ENCODE measurements at places on chromosomes 7 and 10.
A peak's percentile ranks its signal among the peaks of the same experiment; 100 is the strongest.

DNA sequence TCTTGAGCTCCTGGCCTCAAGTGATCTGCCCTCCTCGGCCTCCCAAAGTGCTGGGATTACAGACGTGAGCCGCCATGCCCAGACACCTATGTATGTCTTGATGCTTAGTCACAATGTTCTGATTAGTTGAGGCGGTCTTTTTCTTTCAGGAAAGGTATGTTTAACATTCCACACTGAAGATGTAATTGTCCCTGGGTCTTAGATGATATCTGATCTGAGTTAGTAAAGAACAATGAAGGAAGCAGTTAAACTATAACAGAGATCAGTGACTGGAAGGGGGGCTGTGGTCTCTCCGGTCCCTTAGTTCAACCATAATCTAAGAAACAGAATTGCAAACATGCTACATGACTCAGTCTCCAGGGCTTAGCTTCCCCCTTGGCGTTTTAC lies 31.5 kb upstream of the SH2D4B start:
- DNase-seq = no peak

GRCh38 chr10:69243817-69244216 lies 23.7 kb downstream of the HKDC1 start:
- no peak for DNase-seq

DNA sequence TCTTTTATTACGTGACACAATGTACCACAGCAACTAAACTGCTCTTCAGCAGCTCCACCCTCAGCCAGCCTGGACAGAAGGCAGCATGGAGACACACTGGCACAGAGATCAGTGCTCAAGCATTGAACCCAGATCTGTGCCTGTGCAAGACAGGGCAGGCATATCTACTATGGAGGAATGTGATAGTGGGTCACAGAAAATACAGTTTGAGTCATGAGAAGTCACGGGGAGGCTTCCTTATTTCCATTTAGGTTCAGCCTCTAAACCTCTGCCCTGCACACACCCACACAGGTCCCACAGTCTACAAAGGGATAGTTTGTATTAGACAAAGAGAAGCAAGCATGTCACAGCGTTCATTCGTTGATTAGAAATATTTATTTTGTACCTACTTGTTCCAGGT lies 187.4 kb upstream of the AGR3 start:
- no peak for DNase-seq

GRCh38 chr7:18046601-18047000 lies 19.0 kb upstream of the PRPS1L1 start:
- no peak for DNase-seq

GRCh38 chr7:25870574-25870973 lies 281.4 kb upstream of the NFE2L3 start:
- DNase-seq = no peak

DNA sequence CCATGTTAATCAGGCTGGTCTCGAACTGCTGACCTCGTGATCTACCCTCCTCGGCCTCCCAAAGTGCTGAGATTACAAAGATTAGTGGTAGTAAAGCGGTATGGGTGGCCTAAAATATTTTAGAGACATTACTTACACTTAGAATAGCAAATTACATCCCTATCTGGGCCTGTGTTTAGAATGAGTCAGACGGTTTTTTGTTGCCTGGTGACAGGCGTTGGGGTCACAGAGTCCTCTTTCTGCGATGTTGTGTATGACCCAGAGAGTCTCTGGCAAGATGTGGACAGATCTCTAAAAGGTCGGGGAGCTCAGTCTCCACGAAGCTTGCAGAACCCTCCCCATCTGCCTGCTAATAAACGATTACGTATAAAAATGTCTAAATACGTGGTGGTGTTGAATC lies 39.6 kb upstream of the PRKCQ start:
- DNase-seq = no peak

- no peak for DNase-seq
Observed at GRCh38 chr10:128009372-128010126, 102.6 kb downstream of the PTPRE start.

DNA sequence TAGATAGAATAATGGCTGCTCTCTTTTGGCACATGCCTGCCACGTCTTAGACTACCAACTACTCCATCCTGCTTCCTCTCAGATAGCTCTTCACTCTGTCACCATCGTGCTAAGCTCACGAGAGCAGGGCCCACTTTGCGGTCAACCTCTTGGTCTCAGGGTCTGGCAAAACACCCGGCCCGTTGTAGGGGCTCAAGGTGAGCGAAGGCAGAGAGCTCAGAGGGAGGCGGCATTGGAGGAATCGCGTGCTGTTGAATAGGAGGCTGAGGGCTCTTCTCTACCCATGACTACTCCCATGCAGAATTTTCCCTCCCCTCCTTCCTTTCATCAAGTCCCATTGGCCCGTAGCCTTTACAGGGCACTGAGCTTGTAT lies 100.9 kb upstream of the DDC start:
- DNase-seq = no peak

DNA sequence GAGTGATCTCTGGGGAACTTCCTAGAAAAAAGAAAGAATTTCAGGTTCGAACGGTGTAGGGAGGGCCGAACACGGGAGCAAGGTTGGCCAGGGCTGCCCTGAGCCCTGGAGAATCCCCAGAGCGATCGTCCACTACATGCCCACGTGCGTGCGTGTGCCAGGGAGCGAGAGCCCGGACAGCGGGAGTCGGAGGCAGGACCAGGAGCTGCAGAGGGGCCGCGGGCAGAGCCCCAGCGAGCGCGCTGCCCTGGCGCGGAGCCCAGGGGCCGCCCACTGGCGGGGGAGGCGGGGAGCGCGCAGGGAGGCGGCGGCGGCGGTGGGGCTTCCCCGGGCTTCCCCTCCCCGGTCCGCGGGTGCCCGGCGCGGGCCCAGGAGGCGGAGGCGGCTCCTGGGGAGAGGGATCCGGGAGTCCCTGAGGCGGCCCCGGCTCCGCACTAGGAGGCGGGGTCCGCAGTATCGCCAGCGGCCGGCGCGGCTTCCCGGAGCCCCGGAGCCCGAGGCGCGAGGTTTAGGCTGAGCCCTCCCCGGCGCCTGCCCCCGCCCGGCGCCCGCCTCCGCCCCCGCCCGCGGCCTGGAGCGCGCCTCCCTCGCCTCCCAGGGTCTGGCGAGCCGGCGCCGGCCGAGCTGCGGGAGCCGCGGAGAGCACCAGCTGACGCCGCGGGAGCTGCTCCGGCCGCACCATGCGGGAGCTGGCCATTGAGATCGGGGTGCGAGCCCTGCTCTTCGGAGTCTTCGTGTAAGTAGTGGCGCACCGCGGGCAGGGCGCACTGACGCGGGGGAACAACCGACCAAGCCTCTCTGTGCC lies at the start of gene PLPP4:
TSS of gene PLPP4 (plus strand) at position 602 of the 805 bp plus-strand sequence. CDS start at position 681, 79 bp downstream.
- DNase-seq = no peak

DNA sequence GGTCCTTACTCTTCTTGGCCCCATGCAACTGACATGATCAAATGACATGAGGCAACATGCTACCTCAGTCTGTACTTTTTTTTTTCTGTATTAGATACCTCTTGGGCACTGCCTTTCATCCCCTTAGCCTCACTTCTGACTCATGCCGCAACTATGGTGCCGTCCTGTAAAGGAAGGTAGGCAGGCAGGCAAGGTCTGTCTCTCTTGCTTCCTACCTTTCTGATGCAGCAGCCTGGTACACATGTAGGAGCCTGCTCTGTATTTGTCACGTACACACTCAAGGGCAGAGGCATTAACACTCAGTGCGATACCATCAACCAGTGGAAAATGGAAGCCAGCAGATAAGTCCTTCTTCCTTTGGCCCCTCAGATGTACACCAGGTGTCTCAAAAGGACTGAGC lies 146.7 kb downstream of the ATE1 start:
- no peak for DNase-seq

DNA sequence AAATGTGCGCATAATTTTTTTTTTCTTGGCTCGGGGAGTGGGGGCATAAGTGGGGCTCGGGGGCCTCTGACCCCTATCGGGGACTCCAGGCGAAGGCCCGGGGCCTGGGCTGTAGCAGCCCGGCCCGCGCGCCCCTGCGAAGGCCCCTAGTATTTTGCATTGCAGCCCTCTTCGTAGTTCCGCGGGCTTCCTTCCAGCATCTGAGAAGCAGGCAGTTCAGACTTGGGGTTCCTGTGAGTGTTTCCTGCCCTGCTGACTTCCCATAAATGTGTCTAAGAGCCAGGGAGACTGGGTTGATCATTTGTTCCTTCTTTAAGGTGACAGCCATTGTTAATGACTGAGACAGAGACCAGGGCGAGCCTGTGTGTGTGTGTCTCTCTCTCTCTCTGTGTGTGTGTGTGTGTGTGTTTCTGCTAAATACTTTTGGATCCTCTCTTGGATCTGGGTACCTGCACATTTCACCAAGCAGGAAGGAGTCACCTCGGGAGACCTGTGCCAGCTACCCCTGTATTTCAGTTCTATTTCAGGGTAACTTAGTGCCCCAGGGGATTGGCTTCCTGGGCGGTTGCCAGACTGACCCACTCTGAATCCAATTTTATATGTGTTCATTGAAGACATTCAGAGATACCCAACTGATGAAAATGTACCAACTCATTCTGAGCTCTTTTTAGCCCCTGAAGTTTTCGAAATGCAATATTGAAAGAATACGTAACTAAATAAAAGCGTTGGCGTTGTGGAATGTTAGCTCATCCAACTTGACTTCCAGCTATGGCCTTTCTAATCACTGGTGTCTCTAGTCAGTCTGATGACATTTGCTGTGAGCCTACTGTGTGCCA lies 805 bp downstream of the MSRB2 start:
- DNase-seq = peak; percentile 29

- DNase-seq = no peak
Observed at GRCh38 chr10:103394180-103394579, 2.1 kb downstream of the ATP5MK start.

- no peak for DNase-seq
Observed at GRCh38 chr7:99792967-99793366, 9.0 kb upstream of the CYP3A4 start.

- no peak for DNase-seq
Observed at GRCh38 chr7:35991511-35992232, 161.4 kb upstream of the EEPD1 start.

DNA sequence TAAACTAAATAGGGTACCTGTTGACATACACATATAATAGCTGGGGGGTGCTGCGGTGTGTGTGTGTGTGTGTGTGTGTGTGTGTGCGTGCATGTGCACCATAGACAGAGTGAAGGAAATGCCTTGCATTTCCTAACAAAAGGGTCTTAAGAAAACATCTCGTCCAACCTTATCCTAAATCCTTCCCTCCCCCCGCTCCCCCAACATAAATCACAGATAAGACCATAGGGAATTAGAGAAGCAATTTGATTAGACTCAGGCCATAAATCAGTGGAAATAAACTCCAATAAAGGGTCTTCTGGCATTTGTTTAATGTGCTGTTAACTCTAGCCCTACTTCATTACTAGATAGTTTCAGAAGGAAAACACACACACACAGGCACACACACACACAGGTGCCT lies 148.5 kb downstream of the PPP1R17 start:
- DNase-seq = no peak

DNA sequence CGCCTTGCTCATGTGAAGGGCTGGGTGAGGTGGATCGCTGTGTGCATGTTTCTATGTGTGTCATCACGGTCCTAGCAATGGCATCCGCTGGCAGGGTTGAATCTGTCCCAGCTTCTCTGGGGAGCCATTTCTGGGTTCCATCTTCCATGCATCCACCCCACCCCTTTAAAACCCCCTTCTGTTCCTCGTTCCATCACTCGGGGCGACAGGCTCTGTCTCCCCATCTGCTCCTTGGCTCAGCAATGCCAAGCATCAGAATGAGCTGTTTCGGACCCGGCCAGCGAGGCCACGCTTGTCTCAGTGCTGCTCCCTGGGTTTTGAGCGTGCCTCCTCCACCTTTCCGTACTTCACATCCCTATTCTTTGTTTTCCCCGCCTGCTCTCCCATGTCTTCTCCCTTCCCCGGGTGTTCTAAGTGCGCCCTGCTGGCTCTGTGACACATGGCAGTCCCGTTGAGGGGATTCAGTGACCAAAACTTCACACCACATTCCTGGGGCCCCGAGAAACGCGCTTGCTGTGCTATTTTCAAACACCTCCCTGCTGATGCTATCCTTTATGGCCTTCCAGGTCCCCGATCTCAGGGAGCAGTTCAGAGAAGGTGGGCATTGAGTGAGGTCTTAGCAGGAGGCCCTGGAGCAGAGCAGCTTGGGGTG lies 554.1 kb upstream of the FOXK1 start:
- no peak for DNase-seq

DNA sequence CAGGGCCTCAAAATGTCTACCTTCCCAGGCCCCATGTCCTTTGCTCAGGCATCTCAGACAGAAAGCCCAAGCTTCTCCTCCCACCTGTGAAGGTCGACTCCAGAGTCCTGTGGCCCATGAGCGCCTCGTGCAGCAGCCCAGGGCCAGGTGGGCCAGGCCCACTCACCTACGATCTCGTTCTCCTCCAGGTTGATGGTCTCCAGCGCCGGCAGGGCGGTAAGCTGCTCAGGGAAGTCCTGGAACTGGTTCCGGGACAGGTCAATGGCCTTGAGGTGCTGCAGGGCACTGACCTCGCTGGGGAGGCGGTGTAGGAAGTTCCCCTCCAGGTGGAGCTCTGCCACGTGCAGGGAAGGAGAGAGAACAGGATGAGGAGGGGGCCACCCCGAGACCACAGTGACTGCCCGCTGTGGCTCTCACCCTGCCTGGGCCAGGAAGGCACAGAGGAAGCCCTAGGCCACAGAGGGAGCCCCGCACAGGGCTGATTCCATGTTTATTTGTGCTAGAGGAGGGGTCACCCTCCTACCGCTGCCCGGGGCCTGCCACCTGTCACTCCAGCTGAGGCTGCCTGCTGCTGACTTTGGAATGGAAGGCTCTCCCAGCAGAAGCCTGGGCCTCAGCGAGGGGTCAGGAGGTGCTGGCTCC lies 40.0 kb upstream of the NPFFR1 start:
- no peak for DNase-seq

DNA sequence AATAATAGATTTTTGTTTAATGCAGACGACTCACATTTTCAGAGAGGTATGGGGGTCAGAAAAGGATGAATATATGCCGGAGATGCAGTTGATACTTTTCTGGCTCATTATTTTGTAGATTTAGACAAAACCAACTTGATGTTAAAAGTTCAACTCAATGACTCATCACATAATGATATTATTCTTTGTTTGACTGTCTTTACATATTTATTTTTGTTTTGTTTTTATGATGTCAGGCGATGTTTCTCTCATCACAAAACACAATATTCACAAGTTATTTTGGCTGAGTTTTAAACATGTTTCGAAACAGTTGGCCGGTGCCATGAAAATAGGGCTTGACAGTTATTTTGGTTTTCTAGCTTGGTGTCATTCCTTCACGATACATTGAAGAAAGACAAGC lies 1.3 kb downstream of the GJD4 start:
- no peak for DNase-seq

- no peak for DNase-seq
Observed at GRCh38 chr10:21692916-21693315, 158.9 kb downstream of the MLLT10 start.
